ENCODE measurements at places on chromosomes 1 and 21. TPM values are rescaled to one million over a fixed set of nuclear protein-coding genes. Genes with fewer than 3 reads are reported as not detected.
A peak's percentile ranks its signal among the peaks of the same experiment; 100 is the strongest.

DNA sequence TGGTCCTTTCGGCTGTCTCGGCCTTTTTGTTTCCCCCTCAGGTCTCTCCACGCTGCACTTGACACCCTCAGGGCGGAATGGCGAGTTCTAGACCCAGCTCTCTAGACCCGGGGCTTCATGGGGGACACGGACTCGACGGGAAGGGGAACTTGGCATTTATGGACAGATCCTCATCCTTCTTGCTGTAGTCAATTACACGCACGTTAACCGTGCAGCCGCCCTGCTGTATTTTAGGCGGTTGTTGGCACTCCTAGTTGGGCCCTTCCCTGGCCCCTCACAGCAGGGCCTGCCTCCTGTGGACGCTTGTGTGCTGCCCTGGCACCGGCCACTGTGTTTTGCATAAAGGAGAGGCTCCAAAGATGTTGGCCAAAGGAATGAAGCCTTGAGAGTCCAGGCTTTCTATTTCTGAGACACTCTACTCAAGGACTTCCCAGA, 558 bp upstream of the BTG3 start:
- peak; percentile 79 for DNase-seq

Gene FBXO44
- 29.0 TPM for total RNA-seq

Gene TTC22
- total RNA-seq = 0.27 TPM

DNA sequence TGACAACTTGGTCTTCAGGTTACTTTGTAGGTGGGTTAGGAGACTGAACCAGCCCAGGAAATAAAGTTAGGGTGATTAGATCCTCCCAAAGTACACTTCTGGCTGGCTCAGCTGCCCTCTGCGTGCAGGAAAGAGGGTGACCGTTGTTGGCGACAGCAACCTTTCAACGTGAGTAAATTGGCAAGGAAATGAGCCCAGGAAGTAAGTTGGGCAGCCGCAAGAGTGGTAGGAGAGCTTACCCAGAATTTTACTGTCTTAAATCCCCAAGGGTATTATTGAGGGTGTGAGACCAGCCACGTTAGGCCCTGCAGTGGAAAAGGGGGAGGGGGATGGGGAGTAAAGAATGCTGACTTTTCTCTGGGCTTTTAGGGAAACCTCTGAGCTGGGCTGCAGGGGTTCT, 1.6 kb downstream of the TENT5C start:
- DNase-seq = peak; percentile 65

- DNase-seq = no peak
Measured at GRCh38 chr1:101051688-101052638, 26.4 kb upstream of the DPH5 start.

GRCh38 chr1:18711536-18712251, 81.0 kb downstream of the PAX7 start:
- DNase-seq = no peak

DNA sequence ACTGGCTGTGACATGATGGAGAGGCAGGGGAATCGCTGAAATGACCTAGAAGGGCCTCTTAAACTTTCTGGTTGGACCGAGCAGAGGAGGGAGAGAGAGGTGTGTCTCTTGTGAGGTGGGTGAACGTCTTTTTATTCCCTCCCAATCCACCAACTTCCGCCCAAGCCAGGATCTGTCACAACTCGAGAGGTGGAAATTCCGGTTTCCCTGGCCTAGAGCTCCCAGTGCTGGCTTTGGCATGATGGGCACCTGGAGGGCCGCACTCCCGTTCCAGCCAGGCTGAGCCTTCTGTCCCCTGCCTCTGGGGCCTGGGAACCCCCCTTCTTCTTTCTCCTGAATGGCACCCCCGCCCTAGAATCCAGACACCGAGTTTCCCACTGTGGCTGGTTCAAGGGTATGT, at the start of gene SEMA4A:
Gene SEMA4A, plus strand, starts transcription at position 224 of the 400 bp plus-strand sequence. CDS start 994 bp downstream, outside the sequence.
- no peak for DNase-seq

Gene NPHS2
- total RNA-seq = not detected

GRCh38 chr1:203037509-203038190, 11.4 kb downstream of the PPFIA4 start:
- no peak for DNase-seq

Gene HSPB7
- total RNA-seq = 802 TPM

GRCh38 chr1:147824001-147824400, 63.6 kb upstream of the GJA5 start:
- no peak for DNase-seq

Gene MASP2
- total RNA-seq = not detected

GRCh38 chr1:199116488-199116887, 477.6 kb downstream of the PTPRC start:
- DNase-seq = no peak

Gene CR1
- 9.9 TPM for total RNA-seq

- DNase-seq = no peak
Measured at GRCh38 chr1:3778590-3779264, 6.2 kb downstream of the SMIM1 start.

DNA sequence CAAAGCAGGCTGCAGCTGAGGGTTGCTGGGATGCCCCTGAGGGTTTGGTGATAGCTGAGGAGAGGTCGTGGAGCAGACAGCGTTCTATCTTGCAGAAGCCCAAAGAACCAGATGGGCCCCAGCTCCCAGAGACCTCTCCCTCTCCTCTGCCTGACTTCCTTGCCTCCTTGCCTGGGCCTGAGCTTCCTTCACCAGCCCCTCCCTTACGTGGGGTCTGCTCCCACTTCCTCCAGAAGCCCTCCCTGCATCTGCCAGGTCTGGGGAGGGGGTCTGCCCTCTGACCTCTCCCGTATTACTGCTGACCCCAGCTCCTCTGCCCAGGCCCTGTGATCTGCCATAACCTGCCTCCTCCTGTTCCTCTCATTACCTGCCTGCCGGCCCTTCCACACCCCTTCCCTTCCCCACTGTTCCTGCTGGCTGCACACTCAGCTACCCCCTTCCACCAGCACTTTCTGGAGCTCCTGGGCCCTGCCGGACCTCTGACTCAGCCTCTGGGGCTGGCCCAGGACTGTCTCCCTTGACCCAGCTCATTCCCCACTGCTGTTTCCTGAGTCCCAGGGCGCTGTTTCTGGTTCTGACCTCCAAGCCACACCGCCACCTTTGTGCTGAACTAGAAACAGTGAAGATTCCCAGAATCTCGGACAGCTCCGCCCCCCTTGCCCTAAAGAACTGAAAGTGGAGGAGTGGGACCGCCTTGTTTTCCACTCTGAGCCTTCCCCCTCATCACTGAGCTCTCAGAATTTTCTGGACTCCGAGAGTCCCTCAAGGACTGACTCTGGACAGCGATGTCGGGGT, 237.7 kb upstream of the C1orf174 start:
- peak; percentile 30 for DNase-seq

Gene TRIM17
- 0.62 TPM for total RNA-seq

GRCh38 chr1:167861664-167862381, 52.1 kb downstream of the ADCY10 start:
- no peak for DNase-seq

DNA sequence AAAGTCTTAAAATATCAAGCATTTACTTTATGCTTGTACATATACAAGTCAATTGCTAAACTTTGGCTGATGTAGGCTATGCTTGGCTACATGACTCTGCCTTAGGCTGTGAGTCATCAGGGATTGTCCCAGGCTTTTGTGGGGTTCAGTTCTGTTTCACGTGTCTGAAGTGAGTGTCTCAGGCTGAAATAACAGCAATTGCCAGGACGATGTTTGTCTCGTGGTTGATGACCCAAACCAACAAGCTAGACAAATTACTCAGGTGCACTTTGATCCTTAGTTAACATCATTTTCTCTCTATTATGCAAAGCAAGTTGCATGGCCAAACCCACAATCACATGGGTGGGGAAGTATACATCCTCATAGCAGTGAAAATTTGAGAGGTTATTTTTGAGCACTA, 410.1 kb downstream of the BRINP3 start:
- no peak for DNase-seq

DNA sequence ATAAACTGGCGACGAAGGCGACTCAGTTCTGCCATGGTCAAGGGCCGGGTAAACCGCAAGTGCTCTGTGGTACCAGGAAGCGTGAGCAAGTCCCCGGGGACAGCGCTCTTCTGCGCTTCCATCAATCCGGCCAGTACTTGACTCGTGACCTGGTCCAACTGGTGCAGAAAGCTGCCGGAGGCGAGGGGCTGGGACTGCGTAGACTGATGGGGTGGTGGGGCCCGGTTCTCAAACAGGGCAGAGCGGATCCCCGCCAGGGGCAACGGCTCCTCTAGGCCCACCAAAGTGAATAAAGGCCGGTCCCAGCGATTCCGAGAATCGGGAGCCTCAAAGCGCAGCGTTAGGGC, 852 bp downstream of the KTI12 start:
- peak; percentile 83 for DNase-seq

GRCh38 chr1:67171978-67172377, 5.7 kb downstream of the IL23R start:
- DNase-seq = no peak

Gene DPM3
- total RNA-seq = 42.4 TPM

Gene KCND3
- total RNA-seq = 21.2 TPM

- DNase-seq = peak; percentile 44
Measured at GRCh38 chr1:115839029-115839678, 1.8 kb downstream of the NHLH2 start.

DNA sequence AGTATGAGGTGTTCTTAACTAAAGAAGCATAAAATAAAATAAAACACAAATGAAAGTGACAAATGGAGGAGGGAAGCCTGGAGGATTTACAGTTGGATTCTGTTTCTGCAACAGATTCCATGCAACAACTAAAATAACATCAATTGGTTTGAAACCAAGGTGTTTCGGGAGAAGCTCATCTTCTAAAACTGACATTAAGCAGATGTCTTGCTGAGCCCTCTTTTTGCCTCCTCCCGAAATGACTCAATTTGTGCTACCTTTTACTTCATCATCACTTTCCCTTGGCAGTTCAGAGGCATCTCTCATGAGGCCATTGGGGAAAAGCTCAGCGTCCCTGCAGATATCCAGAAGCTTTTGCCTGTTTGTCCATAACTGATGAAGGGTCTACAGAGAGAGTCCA, 121.6 kb upstream of the ADAR start:
- DNase-seq = no peak

Gene EDN2
- 1.5 TPM for total RNA-seq

DNA sequence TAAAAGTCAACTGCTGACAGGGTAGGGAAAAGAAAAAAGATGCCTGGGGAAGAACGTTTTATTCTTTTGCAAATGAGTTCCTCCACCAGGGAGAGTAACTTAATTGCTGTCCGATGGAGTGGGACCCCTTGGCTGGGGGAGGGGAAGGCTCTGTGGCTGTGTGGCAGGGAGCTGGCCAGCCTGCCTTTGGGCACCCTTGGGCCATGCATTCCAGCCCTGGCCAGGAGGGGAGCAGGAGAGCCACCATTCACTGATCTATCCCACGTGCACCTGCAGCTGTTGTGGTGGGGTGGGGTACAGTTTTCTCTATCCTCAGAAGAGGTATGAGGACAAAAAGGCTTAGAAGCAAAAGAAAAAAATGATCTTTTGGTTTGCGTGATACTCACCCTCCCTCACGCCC, 116.9 kb downstream of the KCNK1 start:
- no peak for DNase-seq

DNA sequence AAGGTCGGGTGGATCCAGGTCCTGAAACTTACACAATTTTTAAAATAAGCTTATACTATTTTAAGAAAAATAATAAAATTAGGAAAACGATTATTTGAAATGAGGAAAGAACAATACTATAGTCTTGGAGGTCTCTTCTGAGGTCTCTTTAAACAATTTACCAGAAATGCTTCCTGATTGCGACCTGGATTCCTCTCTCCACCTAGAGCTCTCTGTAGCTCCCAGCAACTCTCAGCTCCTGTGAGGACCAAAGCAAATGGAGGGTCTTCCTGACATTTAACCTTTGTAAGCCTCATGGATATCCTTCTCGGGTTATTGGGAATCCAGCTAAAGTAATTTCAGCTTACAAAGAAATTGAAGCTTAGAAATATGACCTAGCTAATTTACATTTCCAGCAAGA, 886 bp downstream of the BTBD8 start:
- DNase-seq = no peak

- DNase-seq = no peak
Measured at GRCh38 chr1:43436371-43436770, 17.4 kb downstream of the HYI start.

- DNase-seq = no peak
Measured at GRCh38 chr21:39315603-39316445, 2.4 kb upstream of the BRWD1 start.

- DNase-seq = no peak
Measured at GRCh38 chr21:31128234-31128633, 90.0 kb upstream of the KRTAP19-8 start.

GRCh38 chr21:42659416-42660117, 6.1 kb downstream of the PDE9A start:
- no peak for DNase-seq

- peak; percentile 78 for DNase-seq
Measured at GRCh38 chr1:17438318-17439249, 893 bp downstream of the RCC2 start.

- DNase-seq = no peak
Measured at GRCh38 chr1:188433425-188433824, 1604.7 kb downstream of the PLA2G4A start.

- DNase-seq = no peak
Measured at GRCh38 chr1:192243721-192244120, 73.1 kb upstream of the RGS21 start.

- DNase-seq = no peak
Measured at GRCh38 chr1:41388510-41388909, 27.3 kb downstream of the FOXO6 start.

Gene KRTAP11-1
- total RNA-seq = not detected

DNA sequence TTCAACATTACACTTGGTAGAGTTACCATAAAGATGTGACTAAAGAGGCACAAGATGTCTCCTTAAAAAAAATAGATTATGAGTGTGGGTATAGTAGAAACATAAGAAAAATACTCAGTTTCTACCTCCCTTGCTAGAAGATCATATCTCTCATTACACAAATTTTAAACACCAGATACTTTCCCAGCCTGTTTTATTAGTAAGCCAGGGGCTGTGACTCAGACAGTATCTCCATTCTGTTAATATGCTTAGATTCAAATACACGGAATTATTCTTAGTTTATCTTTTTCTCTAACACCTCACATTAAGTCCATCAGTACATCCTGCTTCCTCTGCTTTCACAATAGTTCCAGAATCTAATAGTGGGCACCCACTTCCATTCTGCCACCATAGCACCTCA, 561.8 kb upstream of the ADAMTS5 start:
- no peak for DNase-seq

DNA sequence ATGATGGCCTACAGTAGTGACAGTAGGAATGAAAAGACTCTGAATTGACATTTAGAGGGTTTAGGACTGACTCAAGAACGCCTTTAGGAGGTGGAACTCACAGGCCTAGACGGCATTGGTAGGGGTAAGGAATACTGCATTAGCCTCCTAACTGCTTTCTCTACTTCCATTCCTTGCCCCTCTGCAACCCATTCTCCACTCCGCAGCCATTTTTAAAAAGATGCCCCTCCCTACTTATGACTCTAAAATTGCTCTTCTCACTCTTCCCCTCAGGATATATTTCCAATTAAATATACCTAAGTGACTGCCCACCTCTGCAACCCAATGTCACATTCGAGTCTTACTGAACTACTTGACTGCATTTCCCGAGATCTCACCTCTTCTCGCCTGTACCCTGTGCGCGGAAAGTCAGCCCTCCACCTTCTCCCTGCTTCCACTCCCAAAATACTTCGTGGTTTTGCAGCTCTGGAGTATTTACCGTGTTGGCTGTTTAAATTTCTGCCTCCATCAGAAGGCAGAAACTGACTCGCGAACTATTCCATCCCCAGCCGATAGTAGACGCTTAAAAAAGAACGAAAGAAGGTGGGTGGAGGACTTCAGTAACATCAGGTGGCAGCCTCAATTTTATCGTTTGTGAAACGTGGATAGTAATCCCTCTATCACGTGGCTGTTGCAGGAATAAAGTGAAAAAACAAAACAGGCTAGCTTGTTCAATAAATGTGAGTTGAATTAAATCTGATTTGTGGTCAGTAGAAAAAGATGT, 1.1 kb upstream of the YBX1 start:
- DNase-seq = no peak

Gene IGSF5
- total RNA-seq = not detected
